Stimulated activated CD8-positive, alpha-beta memory T cell treated with anti-CD3 and anti-CD28 coated beads, Interleukin-12 subunit alpha, Interleukin-12 subunit beta, amount 100 ng/mL, for 1 hour (primary cell): ENCODE measurements at places on chromosomes 7 and 10.

- DNase-seq = no peak
These were observed 256.6 kb downstream of the SORCS3 start for GRCh38 chr10:104897696-104898095.

DNA sequence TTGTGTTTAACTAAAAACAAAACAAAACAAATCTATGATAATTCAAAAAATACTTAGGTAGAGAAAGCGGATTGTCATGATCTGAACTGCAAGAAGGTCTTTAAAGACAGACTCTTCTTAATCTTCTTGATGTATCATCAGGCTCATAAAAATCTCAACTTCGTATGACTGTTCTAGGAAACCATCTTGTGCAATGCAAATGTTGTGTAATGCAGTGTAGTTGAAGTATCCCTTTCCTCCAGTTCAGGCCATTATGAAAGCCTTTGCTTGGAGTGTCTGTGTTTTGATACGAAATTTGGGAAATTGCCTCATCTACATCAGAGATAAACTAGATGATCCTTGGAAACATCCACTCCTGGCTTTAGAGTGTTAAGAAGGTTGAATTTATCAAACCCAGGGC, 30.9 kb downstream of the CDK1 start:
- DNase-seq = no peak

DNA sequence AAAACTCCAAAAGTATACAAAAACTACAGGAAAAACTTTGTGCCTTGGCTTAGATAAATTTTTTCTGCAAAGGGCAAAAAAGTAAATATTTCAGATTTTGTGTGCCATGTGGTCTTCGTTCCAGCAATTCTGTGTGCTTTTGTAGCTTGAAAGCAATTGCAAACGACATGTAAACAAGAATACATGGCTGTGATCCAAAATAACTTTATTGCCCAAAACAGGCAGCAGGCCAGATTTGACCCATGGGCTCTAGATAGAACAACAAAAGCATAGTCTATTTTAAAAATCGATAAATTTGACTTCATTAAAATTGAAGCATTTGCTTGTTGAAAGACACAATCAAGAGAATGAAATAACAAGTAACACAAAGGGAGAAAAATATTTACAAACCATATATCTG, 336.6 kb downstream of the HPSE2 start:
- DNase-seq = no peak

- DNase-seq = no peak
These were observed 379.2 kb upstream of the GHITM start for GRCh38 chr10:83760142-83760541.

GRCh38 chr7:54995610-54996363, 23.0 kb upstream of the EGFR start:
- DNase-seq = no peak
